ENCODE measurements at places on chromosomes 3 and 15.

DNA sequence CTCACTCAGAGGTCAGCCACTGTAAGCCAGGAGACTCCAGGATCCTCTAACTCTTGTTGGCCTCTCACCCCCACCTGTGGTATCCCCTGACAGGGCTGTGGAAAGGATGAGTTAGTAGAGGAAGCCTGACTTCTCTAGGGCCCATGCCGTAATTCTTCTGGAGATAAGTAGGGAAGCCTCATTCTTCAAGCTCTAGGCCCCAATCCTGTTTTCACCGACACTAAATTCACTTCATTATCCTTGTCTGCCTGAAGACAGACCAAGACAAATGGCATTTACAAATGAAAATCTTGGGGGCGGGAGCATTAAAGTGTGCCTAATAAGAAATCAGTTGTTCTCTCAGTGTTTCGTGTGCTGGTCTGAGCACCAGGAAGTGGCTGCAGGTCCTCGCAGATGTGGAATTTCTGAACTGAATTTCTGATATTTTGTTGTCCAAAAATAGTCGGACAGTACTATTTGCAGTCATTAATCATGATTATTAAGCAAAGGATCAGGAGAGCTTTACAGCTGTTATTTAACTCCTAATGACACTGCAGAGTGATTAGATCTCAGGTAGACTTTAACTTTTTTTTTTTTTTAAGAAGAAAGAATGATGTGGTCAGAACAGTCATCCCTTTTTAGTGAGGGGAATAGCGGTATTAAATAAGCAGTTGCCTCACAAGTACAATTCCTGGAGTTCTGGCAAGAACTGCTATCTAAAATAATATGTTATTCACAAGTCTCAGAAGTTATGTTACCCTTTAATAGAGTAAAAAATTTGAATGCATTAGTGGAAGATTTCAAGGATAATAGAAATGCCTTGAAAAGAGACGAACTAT is 58.4 kb downstream of the RBMS3 start:
- no peak for DNase-seq

GRCh38 chr15:62649793-62650420 is 392.6 kb upstream of the TPM1 start:
- DNase-seq: no peak

DNA sequence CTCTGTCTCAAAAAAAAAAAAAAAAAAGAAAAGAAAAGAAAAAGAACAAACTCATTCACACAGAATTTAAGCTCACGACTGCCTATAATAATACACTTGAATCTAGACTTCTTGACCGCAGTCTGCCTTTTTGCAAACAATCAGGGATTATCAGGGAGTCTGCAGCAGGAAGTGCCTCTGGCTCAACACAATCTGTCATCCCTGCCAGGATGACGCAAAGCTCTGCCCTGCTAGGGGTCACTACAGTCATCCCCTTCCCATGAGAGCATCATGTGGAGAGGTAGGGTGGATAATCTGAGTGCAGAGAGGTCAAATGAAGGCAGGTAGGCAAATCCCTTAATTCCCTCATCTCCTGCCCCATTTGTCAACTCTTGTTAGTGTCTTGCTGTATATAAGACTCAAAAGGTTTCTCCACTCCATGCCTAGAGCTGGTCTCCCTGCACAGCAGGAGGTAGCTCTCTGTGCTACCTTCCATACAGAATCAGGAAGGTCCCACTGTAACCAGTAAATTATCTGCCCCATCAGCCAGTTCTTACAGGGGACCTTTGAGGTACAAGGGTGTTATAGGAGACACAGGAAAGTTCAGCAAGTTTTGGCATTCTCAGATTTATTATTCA is 4.2 kb downstream of the UBAP1L start:
- no peak for DNase-seq

GRCh38 chr3:23094890-23095462 is 108.2 kb upstream of the UBE2E2 start:
- no peak for DNase-seq

DNA sequence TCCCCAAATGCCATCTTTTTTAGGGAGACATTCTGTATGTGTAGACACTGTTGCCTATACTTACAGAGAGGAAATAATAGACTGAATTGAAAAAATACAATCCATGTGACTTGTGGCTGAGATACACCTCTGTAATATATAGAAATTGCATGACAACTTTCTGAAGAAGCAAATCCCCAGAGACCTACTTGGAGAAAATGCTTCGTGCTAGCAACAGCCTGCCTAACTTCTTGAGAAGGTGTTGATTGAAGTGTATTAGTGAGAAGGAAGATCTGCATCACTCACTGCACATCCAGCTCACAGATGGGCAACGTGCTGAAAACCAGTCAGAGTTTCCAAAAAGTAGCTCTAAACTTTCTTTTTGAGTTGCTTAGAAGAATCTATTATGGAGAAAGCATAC is 404.1 kb downstream of the EPHB1 start:
- DNase-seq: no peak

- no peak for DNase-seq
These were observed 14.2 kb upstream of the CAND2 start for GRCh38 chr3:12782172-12782815.

DNA sequence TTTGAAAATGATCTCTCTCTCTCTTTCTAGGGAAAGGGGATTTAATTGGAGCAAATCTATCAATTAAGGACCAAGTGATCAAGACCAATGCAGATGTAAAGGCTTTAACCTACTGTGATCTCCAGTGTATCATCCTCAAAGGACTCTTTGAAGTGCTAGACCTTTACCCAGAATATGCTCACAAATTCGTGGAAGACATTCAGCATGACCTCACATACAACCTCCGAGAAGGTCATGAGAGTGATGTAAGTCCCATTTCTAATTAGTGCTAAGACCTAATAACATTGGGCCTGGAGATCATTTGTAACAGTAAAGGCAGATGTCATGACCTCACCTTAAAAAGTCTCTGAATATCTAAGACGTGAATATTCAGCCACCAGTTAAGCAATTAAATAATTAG is 308.4 kb downstream of the KCNH8 start:
- DNase-seq: no peak

DNA sequence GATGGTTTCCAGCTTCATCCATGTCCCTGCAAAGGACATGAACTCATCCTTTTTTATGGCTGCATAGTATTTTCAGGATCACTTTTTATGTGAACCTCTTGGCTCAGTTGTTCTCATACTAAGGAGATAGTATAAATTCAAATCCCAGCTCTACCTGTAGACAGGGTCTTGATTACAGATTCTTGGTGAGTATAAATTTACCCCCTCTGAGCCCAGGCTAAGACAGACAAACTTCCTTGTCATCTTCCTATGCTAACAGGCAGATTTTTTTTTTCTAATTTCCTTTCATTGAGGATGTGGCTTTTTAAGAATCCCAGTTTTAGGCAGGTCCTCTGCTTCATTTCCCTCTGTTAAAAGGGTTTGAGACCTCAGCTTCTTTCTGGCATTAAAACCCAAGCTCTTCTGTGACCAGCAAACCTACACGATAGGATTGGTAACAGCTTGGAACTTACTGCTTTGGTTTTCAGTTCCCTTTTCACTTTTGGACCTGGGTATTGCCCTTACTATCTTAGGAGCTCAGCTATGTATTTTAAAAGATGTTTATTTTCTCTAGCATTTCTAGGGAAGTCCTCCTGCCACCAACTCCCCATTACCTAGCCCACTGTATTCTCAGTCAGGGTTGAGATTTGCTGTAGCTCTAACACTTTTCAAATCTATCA is 72.5 kb downstream of the VPS8 start:
- DNase-seq: no peak

DNA sequence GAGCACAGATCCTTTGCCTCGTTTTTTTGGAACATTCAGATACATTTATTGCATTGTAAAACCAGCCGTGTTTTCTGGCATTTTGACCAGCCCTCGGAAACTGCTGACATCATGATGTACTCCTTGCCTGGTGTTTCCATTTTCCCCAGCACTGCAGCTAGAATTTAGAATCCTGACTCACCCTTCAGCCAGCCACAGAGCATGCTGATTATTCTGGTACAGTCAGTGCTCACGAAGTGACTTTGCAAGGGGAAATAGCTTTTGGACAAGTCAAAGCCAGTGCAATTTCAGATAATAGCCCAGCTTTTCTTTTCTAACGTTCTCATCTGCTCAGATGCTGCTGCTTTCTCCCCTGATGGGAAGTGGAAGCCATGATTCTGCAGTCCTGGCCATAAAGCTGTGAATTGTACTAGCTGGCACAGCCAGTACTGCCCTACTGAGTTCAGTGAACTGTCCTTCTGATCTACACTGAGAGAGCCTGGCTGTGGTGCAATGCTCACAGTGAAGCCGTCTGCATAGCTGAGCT is 12.1 kb upstream of the CNBP start:
- DNase-seq: no peak

GRCh38 chr3:142735462-142735861 is 11.6 kb downstream of the TRPC1 start:
- DNase-seq: no peak

- DNase-seq: no peak
These were observed 1293.0 kb upstream of the EPHA6 start for GRCh38 chr3:95521396-95521795.
